Upper lobe of left lung (tissue), 6 donors: ENCODE measurements at places on chromosomes 1 and 21. TPM values are rescaled to one million over a fixed set of nuclear protein-coding genes. Genes with fewer than 3 reads are reported as not detected.

GRCh38 chr1:168424281-168424680 is 119.5 kb downstream of the XCL2 start:
- DNase-seq = no peak

- no peak for DNase-seq
These were observed 17.4 kb upstream of the IFNAR2 start for GRCh38 chr21:33212159-33212851.

DNA sequence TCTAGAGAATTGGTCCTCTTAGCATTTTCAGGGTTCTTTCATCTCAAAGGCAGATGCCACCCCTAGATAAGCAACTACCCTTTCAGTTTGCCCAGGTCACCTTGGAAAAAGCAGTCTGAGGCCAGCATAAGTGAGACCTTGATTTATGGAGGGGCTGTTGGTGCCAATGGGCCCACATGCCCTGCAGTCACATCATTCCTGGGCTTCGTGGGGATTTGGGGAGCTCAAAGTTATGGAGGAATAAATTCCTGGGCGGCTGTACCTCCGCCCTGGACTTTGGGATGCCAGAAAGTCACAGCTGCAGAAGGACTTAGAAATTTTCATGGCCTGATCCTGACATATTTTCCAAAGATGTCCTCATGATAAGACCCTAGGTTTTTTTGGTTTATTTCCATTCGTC is 2.7 kb upstream of the SDHB start:
- no peak for DNase-seq

- DNase-seq = peak; percentile 57
These were observed 109.5 kb upstream of the JUN start for GRCh38 chr1:58893257-58893869.

GRCh38 chr1:226682871-226683814 is 55.9 kb downstream of the ITPKB start:
- no peak for DNase-seq

ATP5PF gene
- 38.7 TPM for total RNA-seq

CNR2 gene
- total RNA-seq = 0.30 TPM

GRCh38 chr21:35664683-35665082 is 395.6 kb downstream of the SETD4 start:
- no peak for DNase-seq

GRCh38 chr1:181151378-181152326 is 63.2 kb downstream of the IER5 start:
- no peak for DNase-seq

CAMK1G gene
- not detected for total RNA-seq

IVL gene
- not detected for total RNA-seq

AK4 gene
- total RNA-seq = 0.44 TPM

GRCh38 chr1:33741749-33742148 is 122.1 kb upstream of the HMGB4 start:
- no peak for DNase-seq

C1orf50 gene
- 1.0 TPM for total RNA-seq

GRCh38 chr21:38147391-38147790 is 109.4 kb upstream of the KCNJ15 start:
- DNase-seq = no peak

NUAK2 gene
- total RNA-seq = 11.6 TPM

OR6N1 gene
- total RNA-seq = 0.20 TPM

DNA sequence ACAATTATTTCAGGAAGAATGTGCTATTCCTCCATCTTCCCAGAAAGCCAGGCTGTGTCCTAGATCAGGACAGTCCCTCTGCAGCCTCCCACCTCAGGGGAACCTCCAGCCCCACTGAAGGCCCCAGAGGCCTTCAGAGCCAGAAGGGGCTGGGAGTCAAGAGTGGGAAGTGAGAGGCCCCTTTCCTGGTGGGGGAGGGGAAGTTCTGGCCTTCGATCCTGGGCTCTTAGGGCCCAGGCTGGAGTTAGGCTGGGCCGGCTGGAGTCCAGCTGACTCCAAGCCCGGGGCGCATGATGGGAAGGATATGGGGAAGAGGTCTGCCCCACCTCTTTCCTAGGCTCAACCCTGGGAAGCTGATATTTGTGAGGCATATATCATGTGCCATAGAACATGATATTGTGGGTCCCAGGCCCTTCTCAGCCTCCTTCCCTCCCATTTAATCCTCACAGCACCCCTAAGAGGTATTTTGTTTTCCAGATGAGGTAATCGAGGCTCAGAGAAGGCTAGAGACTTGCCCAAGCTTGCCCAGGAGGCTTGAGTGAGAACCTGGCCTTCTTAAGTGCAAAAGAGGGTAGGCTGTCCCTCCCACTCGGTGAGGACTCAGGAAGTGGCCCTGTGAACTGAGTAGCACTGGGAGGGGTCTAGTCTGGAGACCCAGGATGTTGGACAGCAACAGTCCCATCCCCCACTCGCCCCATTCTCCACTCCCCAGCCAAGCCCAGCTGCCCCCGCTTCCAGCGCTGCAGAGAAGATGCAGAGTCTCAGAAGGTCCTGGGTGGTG is 18.6 kb upstream of the HSPG2 start:
- DNase-seq = no peak

DNA sequence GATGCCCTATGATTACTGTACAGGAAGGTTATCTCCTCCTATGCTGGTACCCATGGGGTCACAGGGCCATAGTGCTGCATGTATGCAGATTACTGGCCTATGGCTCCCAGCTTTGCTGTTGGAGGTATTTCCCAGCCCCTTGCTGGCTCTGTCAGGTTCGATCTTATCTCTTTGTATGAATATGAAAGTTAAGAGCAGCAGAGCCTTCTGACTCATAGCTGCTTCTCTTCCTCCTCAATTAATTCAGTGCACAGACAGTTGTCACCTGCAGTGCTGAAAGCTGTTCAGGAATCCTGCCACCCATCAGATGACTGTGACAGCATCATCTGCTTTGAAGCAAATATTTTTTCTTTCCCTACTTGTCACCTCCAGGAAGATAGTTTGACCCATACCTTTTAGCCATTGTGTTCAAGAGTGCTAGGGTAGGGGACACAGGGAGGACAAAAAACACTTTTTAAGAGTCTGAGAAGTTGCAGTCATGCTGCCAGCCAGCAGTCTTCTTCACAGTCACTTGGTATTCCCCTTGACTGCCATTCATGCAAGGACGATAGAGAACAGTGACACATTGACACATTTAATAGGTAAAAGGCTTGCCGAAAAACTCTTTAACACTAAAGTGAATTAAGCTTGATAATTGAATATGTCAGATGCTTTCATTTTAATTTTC is 73.1 kb downstream of the KIF1B start:
- DNase-seq = no peak

- DNase-seq = peak; percentile 93
These were observed 953 bp downstream of the PTPRU start for GRCh38 chr1:29237129-29237821.

DNA sequence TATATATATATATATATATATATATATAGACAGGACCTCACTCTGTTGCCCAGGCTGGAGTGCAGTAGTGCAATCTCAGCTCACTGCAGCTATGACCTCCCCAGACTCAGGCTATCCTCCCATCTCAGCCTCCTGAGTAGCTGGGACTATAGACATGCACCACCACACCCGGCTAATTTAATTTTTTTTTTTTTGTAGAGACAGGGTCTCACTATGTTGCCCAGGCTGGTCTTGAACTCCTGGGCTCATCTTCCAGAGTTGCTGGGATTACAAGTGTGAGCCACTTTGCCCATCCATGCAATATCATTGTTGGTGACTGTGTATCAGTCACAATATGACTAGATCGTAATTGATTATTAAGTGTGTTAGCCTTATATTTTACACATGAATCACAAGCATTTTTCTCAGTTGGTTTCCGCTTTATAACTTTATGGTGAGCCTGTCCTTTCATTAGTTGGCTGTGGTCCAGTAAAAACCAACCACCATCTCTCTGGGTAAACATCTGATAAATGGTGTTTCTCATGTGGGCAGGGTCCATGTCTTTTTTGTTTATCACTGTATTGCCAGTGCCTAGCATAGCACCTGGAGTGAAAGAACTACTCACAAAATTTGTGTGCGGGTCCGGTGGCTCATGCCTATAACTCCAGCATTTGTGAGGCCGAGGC is 63.6 kb downstream of the MYOM3 start:
- DNase-seq = no peak

DNA sequence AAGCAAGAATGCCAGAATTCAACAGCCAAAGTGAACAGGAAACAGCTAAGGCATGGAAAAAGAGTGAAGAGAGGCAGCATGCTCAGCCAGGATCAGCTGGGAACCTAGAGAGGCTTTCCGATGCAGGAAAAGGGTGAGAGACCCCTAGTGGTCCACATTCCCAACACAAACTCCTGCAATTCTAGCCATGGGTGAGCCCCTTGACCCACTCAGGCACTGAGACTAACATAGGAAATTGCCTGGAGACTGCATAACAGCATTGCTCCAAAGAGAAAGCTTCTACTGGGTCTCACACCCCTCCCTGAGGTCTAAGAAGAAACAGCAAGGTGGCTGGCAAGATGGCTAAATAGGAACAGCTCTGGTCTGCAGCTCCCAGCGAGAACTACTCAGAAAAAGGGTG is 123.2 kb downstream of the LHX8 start:
- DNase-seq = no peak

GRCh38 chr1:167943541-167943940 is 6.7 kb upstream of the MPC2 start:
- DNase-seq = no peak

ATP1A2 gene
- 4.1 TPM for total RNA-seq

PSRC1 gene
- 7.2 TPM for total RNA-seq

KCNQ4 gene
- total RNA-seq = 0.44 TPM

DNA sequence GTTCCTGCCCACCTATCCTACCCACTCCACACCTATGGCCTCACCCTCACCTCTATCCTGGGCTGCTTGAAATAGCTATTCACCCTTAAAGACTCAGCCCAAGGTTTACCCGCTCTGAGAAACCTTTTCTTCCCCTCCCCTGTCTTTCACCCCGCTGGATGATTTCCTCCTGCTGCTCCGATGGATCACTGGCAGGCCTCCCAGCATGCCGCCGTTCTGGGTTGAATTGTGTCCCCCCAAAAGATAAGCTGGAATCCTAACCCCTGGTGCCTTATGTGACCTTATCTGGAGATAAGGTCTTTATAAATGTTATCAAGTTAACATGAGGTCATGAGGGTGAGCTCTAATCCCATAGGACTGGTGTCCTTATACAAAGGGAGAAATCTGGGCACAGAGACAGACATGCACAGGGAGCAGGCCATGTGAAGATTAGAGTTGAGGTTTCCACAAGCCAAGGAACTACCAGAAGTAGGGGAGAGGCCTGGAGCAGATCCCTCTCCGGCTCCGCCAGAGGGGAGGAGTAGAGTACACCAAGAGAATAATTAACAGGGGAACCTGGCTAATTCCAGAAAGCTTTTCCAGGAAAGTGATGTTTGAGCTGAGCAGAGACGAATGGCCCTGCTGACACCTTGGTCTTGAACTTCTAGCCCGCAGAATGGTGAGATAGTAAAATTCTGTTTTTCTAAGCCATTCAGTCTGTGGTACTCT is 110.0 kb upstream of the SERBP1 start:
- no peak for DNase-seq

DNA sequence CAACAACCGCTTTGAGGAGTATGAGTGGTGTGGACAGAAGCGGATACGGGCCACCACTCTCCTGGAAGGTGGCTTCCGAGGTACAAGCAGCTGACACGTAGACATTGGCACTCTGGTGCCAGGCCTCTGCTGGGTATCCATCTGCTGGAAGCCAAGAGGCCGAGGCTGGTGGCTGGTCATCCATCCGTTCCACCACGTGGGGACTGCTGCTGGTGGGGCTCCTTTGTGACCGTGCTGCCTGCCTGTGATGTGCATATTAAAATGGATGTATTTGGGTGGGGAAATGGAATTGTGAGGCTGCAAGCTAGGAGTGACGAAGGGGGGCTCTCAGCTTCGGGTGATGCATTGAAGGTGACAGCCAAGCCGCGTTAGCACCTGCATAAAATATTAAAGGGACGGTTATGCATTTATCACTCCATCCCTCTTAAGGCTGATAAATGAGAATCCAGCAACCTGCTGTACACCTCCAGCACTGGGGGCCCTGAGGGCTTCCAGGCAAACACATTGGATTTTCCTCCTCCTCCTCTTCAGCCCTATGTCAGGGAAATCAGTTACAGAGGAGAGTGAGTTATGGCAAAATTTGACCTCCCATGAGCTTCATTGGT is 38.1 kb downstream of the TMEM53 start:
- no peak for DNase-seq

DNA sequence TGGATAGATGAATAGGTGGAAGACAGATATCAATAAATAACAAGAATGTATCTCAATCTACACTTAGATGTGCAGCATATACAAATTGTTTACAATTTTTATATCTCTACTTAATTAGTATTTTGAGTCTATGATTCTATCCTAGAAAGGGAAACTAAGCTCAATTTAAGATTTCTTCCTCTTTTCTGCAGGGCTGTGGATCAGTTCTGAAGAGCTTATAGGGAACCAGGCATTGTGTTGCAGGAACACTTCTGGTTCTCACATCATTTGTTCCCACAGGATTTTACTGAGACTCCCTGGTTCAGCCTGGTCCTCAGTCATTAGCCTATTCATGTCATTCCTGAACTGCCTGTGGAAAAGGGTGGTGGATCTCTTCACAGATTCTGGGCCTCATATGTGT is 105.8 kb downstream of the TNFSF18 start:
- DNase-seq = no peak

DPH2 gene
- total RNA-seq = 16.8 TPM

DNA sequence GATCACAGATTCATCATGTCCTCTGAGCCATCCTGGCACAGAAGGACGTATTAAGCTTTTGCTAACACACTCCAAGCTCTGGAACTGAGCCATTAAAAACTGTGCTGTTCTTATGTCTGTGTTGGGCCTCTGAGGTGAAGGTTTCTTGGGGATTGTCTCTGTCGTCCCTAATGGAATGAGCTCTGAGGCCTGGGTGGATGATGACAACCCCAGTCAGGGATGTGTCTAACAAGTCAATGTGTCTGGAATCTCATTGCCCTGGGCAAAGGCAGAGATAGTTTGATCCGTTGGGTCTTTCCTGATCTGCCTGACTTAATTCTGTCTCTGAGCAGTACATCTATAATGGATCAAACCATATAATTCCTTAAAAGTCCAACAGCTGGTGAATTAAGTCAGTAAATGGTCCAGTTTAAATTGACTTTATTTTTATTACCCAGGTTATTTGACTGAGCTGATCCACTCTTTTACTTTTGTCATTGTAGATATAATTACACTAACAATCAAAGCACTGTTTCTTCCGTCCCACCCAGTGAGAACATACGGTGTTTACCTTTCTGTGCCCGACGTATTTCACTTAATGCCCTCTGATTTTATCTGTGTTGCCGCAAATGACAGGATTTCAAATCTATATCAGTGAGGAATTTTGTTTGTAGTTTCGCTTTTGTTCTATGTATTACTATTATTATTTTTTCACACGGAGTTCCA is 38.8 kb upstream of the OR2B11 start:
- DNase-seq = no peak

GRCh38 chr1:31335007-31335406 is 37.9 kb downstream of the FABP3 start:
- DNase-seq = no peak
